ENCODE measurements at places on chromosomes 2 and 18. TPM values are rescaled to one million over a fixed set of nuclear protein-coding genes. Genes with fewer than 3 reads are reported as not detected.

GRCh38 chr2:133985563-133985962 lies 268.3 kb upstream of the MGAT5 start:
- H3K36me3 ChIP-seq = no peaks in the 10 kb centered on the region
- no peak overlapping the region for H3K27ac ChIP-seq
- DNase-seq = no peak
- H3K4me3 ChIP-seq = no peak overlapping the region

DNA sequence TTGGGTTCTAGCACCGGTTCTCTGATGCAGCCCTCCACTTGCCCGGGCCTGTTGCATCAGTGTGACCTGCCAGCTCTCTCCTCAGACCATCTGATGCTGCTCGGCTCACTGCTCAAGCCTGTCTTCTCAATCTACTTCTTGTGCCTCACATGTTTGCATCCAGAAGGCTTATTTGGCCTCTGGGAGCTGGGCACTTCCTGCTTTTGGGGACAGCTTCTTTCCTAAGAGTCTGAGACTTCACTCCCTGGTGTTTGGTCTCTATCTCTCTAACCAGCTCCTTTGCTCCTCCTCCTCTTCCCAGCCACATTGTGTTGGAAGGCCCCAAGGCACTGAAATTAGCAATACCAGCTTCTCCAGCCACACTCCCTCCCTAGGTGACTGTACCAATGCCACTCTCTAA lies 212.8 kb downstream of the CDCA7 start:
- DNase-seq = no peak
- H3K36me3 ChIP-seq = no peaks in the 10 kb centered on the region
- H3K27ac ChIP-seq = no peak overlapping the region
- H3K4me3 ChIP-seq = no peak overlapping the region

GRCh38 chr18:59549503-59550173 lies 147.6 kb downstream of the CCBE1 start:
- no peaks in the 10 kb centered on the region for H3K36me3 ChIP-seq
- H3K27ac ChIP-seq = no peak overlapping the region
- no peak overlapping the region for H3K4me3 ChIP-seq
- H3K27me3 ChIP-seq = no peaks in the 10 kb centered on the region

DNA sequence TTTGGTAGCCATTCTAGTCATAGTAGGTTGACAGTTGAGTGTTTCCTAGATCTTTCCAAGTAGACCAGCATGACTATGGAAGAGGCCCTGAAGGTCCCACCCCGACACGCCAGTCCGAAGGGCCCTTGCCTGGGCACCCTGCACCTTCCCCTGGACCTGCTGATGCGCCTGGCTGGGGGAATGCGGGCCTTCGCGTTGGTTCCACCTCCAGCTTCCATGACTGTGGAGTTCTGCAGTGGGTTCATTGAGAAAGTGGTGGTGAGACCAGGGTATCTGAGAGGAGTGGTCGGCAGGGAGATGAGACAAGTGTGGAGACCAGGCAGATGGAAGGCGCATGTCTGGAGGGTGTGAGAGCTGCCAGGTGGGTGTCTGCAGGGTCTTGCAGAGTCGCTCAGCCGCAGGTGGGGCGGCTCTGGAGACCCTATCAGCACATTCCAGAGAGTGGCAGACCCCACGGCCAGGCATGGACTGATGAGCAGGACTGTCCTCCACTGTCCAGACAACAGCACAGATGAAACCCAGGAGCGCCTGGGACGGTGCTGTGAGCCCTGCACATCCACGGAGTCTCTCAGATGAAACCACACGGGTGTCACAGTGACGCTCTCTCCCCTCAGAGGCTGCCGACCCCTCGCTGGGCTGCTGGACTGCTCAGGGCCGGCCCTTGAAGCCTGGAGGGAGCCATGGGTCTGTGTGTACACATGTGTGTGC lies 182.5 kb upstream of the HDAC4 start:
- H3K27ac ChIP-seq = no peak overlapping the region
- no peaks in the 10 kb centered on the region for H3K27me3 ChIP-seq
- no peak for DNase-seq

DNA sequence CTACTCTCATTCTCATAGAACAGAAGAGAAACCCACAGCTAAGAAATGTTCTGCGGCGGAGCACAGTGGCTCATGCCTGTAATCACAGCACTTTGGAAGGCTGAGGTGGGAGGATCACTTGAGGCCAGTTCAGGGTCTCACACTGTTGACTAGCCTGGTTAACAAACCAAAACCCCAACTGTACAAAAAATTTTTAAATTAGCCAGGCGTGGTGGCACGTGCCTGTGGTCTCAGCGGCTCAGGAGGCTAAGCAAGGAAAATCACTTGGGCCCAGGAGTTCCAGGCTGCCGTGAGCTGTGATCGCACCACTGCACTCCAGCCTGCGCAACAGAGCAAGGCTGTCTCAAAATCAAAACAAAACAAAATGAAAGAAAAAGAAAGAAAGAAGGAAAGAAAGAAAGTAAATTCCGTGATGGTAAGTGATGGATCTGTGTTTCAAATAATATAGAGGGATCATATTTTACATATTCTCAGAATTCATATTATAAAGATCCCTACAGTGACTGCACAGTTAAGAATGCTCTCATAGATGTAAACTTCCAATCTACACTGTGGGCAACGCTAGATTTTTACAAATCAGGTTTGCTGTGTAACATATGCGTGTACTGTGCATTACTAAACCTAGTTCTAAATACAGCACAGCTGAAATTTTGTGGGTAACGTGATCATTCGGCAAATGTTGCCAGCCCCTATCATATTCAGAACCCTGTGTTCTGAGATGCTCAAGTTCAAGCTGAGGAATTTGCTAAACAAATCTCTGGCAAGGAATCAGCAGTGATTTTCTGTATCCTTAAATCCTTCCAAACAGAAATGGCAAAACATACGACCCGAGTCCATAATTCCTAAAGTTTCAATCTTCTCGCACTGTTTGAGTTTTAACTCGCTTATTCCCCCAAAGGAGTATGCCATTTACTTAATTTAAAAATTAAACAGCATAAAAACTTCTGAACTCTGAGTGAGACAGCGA lies 1.2 kb upstream of the RAB12 start:
- DNase-seq = no peak
- H3K27me3 ChIP-seq = no peaks in the 10 kb centered on the region
- no peak overlapping the region for H3K4me3 ChIP-seq
- no peak overlapping the region for H3K27ac ChIP-seq

DNA sequence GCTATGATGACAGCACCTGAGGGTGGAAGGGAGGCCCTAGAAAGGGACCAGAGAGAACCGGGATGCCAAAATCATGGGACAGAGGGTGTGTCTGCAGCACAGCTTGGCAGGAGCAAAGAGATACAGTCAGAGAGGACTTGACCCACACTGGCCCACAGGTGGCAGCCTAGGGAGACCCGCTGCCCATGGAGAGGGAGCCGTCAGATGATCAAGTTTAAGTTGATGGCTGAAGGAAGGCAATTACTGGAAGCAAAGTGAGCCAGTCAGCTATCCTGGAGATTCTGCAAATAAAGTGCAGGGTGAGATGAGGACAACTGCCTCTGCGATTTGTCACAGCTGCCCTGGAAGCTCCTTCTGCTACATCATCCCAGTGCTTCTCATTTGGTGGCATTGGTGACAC lies 74.0 kb downstream of the CMPK2 start:
- no peaks in the 10 kb centered on the region for H3K36me3 ChIP-seq
- H3K27ac ChIP-seq = no peak overlapping the region
- no peaks in the 10 kb centered on the region for H3K27me3 ChIP-seq

GRCh38 chr2:51553476-51553875 lies 521.5 kb upstream of the NRXN1 start:
- H3K4me3 ChIP-seq = no peak overlapping the region
- H3K27me3 ChIP-seq = no peaks in the 10 kb centered on the region
- no peak overlapping the region for H3K27ac ChIP-seq
- DNase-seq = no peak

GRCh38 chr2:64769392-64770044 lies 115.8 kb upstream of the SERTAD2 start:
- no peak for DNase-seq
- no peak overlapping the region for H3K27ac ChIP-seq
- H3K36me3 ChIP-seq = no peaks in the 10 kb centered on the region
- H3K27me3 ChIP-seq = no peaks in the 10 kb centered on the region

GRCh38 chr2:46848447-46848846 lies 67.2 kb downstream of the MCFD2 start:
- H3K27ac ChIP-seq = peak overlapping the region; percentile 62
- no peak overlapping the region for H3K4me3 ChIP-seq
- H3K36me3 ChIP-seq = no peaks in the 10 kb centered on the region
- DNase-seq = no peak

GRCh38 chr2:216888887-216889622 lies 29.2 kb upstream of the TNP1 start:
- H3K27me3 ChIP-seq = no peaks in the 10 kb centered on the region
- no peak for DNase-seq
- H3K4me1 ChIP-seq = no peaks in the 10 kb centered on the region
- H3K36me3 ChIP-seq = no peaks in the 10 kb centered on the region
- H3K27ac ChIP-seq = no peak overlapping the region

DNA sequence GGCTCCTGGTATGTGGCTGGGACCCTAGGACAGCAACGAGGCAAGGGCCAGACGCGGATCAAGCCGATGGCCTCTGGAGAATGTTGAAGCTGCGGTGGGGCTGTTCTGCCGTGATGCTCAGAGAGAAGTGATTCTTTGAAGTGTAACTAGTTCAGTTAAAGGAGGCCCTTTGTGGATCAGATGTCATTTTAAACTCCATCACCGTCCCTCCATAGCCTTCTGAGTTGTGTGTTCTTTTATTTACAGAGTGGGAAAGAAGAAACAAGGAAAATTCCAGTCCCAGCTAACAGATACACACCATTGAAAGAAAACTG lies 403 bp downstream of the PNO1 start:
- H3K36me3 ChIP-seq = peaks cover 35% of the 10 kb centered on the region
- H3K4me1 ChIP-seq = peaks cover 8% of the 10 kb centered on the region
- H3K4me3 ChIP-seq = peak overlapping the region; percentile 97

GRCh38 chr2:16050261-16050907 lies 110.0 kb downstream of the MYCN start:
- H3K36me3 ChIP-seq = no peaks in the 10 kb centered on the region
- no peak overlapping the region for H3K27ac ChIP-seq

- no peak overlapping the region for H3K27ac ChIP-seq
- no peaks in the 10 kb centered on the region for H3K4me1 ChIP-seq
- no peak for DNase-seq
- no peaks in the 10 kb centered on the region for H3K36me3 ChIP-seq
- no peak overlapping the region for H3K4me3 ChIP-seq
- no peaks in the 10 kb centered on the region for H3K27me3 ChIP-seq
Measured at GRCh38 chr18:22385718-22386117, 32.0 kb downstream of the CTAGE1 start.

DNA sequence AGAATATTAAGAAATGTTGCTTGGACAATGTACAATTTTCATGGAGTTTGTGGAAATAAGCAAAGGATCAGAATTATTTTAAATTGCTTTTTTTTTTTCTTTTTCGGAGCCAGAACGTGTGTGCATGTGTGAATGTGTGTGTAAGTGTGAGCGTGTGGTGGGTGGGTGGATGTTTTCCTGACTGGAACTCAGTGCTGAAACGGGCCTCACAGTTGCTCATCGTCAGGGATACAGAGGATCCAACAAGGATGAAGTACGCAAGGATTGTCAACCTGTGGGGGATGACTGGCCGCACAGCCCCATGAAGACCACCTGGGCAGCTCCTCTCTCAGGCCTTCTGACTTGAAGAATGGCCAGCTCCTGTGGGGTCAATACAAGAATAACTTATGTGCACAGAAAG lies 17.5 kb downstream of the IL1B start:
- no peak for DNase-seq
- no peaks in the 10 kb centered on the region for H3K36me3 ChIP-seq
- no peak overlapping the region for H3K4me3 ChIP-seq
- H3K27ac ChIP-seq = no peak overlapping the region

DNA sequence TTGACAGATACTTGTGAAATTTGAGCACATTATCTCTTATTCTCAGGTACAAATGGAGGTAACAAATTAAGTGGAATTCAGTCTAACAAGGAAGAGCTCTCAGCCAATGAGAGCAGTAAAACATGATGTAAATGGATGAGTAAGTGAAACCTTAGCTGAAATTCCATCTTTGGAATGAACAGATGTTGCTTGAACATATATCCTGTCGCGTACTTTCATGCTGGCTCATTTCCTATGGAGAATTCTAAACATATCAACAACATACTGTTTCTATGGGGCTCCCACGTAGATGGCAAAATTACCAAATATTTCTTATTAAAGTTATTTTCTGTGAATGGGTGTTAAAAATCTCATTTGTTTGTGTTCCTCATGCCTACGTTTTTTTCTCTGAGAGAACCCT lies 256.3 kb upstream of the LINC00305 start:
- H3K4me1 ChIP-seq = no peaks in the 10 kb centered on the region
- DNase-seq = no peak
- H3K36me3 ChIP-seq = no peaks in the 10 kb centered on the region
- no peaks in the 10 kb centered on the region for H3K27me3 ChIP-seq

DNA sequence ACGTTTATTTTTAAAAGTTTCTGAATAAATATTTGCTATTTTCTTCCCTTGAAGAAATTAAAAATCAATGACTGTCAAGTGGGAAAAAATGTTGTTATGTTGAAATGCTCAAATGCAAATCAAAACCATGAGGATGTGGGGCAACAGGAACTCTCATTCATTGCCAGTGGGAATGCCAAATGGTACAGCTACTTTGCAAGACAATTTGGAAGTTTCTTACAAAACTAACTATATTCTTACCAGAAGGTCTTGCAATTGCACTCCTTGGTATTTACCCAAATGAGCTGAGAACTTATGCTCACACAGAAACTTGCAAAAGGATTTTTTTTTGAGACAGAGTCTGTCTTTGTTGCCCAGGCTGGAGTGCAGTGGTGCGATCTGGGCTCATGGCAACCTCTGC lies 7.4 kb upstream of the ACTG2 start:
- H3K27me3 ChIP-seq = no peaks in the 10 kb centered on the region
- H3K36me3 ChIP-seq = no peaks in the 10 kb centered on the region
- DNase-seq = no peak
- no peak overlapping the region for H3K4me3 ChIP-seq

Gene TRIM43
- total RNA-seq = not detected

Gene MAP3K20
- 121 TPM for total RNA-seq

Gene AQP12B
- not detected for total RNA-seq

Gene KLHL41
- total RNA-seq = 0.72 TPM

Gene SERPINB12
- not detected for total RNA-seq

Gene HOXD12
- 0.13 TPM for total RNA-seq

Gene SNTG2
- not detected for total RNA-seq

Gene TBC1D8
- 139 TPM for total RNA-seq

Gene SULT1C4
- not detected for total RNA-seq

Gene GPR55
- total RNA-seq = 0.08 TPM

Gene NT5C1B
- not detected for total RNA-seq

Data from Panc1 (cell line).